Tibial artery (tissue), 4 donors: ENCODE measurements at places on chromosomes 5 and 9.

- H3K4me1 ChIP-seq: peaks cover 19% of the 10 kb centered on the region
- H3K27ac ChIP-seq: peak overlapping the region; percentile 45
- H3K4me3 ChIP-seq: no peak overlapping the region
- DNase-seq: no peak
- H3K36me3 ChIP-seq: no peaks in the 10 kb centered on the region
Measured at GRCh38 chr5:130286971-130287370, 382.7 kb downstream of the CHSY3 start.

- no peak for DNase-seq
- H3K4me3 ChIP-seq: no peak overlapping the region
- H3K27me3 ChIP-seq: no peaks in the 10 kb centered on the region
- H3K27ac ChIP-seq: no peak overlapping the region
- no peaks in the 10 kb centered on the region for H3K4me1 ChIP-seq
Measured at GRCh38 chr9:113205432-113205831, 15.6 kb downstream of the FKBP15 start.

- H3K27me3 ChIP-seq: no peaks in the 10 kb centered on the region
- H3K36me3 ChIP-seq: no peaks in the 10 kb centered on the region
- no peak for DNase-seq
- no peaks in the 10 kb centered on the region for H3K4me1 ChIP-seq
- H3K4me3 ChIP-seq: no peak overlapping the region
Measured at GRCh38 chr9:109245310-109245897, 75.5 kb downstream of the EPB41L4B start.

GRCh38 chr5:160001457-160001856 lies 7.5 kb upstream of the TTC1 start:
- no peak for DNase-seq
- H3K4me3 ChIP-seq: no peak overlapping the region
- H3K4me1 ChIP-seq: no peaks in the 10 kb centered on the region
- H3K27me3 ChIP-seq: no peaks in the 10 kb centered on the region
- H3K27ac ChIP-seq: no peak overlapping the region

GRCh38 chr5:14436801-14437542 lies 144.6 kb upstream of the OTULINL start:
- no peak for DNase-seq
- no peaks in the 10 kb centered on the region for H3K27me3 ChIP-seq
- no peak overlapping the region for H3K27ac ChIP-seq
- H3K4me3 ChIP-seq: no peak overlapping the region
- no peaks in the 10 kb centered on the region for H3K36me3 ChIP-seq

GRCh38 chr9:80504601-80505230 lies 933.0 kb downstream of the TLE4 start:
- no peaks in the 10 kb centered on the region for H3K27me3 ChIP-seq
- H3K4me1 ChIP-seq: peaks cover 34% of the 10 kb centered on the region
- H3K36me3 ChIP-seq: no peaks in the 10 kb centered on the region
- H3K27ac ChIP-seq: peak overlapping the region; percentile 17
- no peak overlapping the region for H3K4me3 ChIP-seq
- DNase-seq: no peak

DNA sequence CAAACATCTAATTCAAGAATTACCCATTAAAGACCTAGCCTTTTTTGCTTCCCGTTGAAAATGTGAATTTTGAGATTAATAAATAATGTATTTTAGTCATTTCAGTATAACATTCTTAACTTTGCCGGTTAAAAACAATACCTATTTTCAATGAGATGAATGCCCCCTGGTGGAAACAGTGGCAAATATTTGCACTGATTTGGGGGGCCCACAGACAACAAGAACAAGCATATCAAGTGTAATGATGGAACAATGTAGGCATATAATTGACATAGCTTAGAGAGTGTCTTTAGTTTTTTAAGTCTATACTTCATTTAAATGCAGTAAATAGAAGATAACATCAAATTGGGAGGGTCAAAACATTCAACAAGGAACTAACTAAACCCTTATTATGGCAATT lies 111.9 kb downstream of the NTRK2 start:
- H3K4me3 ChIP-seq: no peak overlapping the region
- H3K27ac ChIP-seq: peak overlapping the region; percentile 48
- no peaks in the 10 kb centered on the region for H3K36me3 ChIP-seq
- H3K4me1 ChIP-seq: peaks cover 10% of the 10 kb centered on the region
- no peaks in the 10 kb centered on the region for H3K27me3 ChIP-seq
- DNase-seq: no peak

- no peaks in the 10 kb centered on the region for H3K27me3 ChIP-seq
- H3K36me3 ChIP-seq: peaks cover 13% of the 10 kb centered on the region
- H3K4me1 ChIP-seq: no peaks in the 10 kb centered on the region
- no peak for DNase-seq
Measured at GRCh38 chr9:75067894-75068293, 20.1 kb downstream of the NMRK1 start.

DNA sequence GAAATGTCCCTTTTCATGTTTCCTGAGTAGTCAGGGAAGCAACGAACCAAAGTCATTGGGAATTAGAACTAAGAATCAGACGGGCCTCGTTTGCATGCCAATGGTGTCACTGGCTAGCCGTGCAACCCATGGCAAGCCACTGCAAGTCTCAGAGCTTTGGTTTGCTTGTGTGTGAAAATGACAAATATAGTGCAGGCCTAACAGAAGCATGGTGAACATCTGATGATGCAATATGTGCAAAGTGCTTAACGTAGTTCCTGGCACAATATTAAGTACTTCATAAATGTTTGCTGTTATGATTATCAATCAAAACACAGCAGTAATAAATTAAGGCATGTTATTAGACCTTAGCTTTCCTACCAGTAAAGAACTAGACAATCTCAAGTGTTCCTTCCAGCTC lies 118.0 kb upstream of the TRIM32 start:
- H3K27me3 ChIP-seq: no peaks in the 10 kb centered on the region
- H3K36me3 ChIP-seq: no peaks in the 10 kb centered on the region
- no peak overlapping the region for H3K27ac ChIP-seq
- peaks cover 10% of the 10 kb centered on the region for H3K4me1 ChIP-seq
- DNase-seq: no peak
